GF-D8 (cell line): ENCODE measurements at places on chromosomes 3 and 15.
A peak's percentile ranks its signal among the peaks of the same experiment; 100 is the strongest.

GRCh38 chr15:40313531-40314398 lies 6.0 kb upstream of the PLCB2 start:
- peak; percentile 17 for DNase-seq

DNA sequence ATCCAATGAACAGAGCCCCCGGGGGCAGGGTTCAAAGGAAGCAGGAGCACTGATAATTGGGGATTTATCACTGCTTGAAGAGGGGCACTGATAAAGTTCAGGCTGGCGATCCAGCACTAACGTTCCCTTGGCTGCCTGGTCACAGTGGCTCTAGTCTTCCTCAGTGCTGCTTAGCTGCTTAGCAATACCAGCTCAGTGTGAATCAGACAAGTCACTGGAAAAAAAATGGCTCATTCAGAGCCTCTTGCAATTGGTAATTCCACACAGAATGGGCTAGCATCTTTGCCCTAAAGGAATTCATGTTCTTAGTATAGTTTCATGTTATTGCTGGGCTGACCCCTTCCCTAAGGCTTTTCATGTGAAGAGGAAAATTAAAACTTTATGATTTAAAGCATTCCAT lies 95.7 kb upstream of the SLC2A2 start:
- DNase-seq: no peak

- no peak for DNase-seq
These were observed 8.1 kb downstream of the ISG20 start for GRCh38 chr15:88646951-88647350.

DNA sequence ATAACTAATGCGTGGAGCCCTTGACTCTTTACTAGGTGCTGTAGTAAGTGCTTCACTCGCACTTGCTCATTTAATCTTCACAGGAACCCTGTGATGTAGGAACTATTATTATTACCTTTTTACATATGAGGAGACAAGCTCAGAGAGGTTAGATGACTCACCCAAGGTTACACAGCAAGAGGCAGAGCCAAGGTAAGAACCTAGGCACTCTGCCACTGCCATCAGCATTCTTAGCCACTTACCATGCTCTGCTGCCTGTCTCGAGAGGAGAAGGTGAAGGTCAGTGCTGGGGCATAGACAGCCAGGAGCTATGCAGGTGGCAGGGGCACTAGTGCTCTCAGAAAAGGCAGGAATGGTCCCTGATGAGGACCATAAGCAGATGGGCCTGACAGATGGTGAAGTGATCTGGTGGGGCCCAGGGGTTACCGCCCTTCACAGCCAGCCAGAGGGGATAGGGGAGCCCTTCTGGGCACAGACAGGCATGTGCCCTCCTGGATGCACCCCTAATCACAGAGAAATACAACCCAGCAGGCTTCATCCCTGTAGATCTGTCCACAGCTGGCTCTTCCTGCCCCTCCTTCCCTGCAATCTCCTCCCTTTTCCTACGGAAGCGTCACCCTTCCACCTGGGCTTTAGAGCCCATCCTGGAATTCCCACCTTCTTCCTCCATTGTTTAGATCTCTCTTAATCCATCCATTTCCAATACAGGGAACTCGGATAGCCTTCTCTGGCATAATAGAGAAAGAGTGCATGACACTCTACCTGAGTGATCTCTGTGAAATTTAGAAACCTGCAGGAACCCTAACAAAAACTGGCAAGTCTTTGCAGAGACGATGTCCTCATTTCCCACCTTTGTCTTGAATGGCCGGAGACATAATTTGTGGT lies 26.9 kb downstream of the ABTB1 start:
- DNase-seq: no peak

- no peak for DNase-seq
These were observed 213.5 kb upstream of the POU1F1 start for GRCh38 chr3:87489892-87490291.

DNA sequence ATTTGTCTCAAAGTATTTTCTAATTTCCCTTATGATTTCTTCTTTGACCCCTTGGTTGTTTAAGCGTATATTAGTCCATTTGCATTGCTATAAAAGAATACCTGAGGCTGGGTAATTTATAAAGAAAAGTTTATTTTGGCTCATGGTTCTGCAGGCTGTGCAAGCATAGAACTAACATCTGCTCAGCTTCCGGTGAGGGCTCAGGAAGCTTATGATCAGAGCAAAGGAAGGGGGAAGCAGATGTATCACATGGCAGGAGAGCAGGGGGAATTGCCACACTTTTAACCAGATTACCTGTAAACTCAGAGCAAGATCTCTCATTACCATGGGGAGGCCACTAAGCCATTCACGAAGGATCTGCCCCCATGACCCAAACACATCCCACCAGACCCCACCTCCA lies 148.2 kb downstream of the PDE8A start:
- no peak for DNase-seq

DNA sequence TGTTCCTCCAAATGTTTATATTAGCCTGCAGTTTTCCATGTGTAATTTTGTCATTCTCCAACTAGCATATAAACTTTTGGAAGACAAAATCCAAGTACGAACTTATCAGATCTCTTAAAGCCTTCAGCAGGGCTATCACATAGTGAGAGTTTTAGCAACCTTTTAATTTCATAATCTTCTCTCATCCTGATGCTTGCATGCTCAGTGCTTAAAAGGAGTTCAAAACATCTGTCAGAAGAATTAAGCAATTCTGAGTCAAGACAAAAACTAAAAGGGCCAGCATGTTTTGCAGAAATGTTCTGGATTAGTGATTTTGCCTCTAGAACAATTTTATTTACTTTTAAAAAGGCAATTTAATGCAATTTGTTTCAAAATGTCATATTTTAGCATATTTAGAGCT lies 73.4 kb upstream of the SLC2A2 start:
- DNase-seq: no peak

GRCh38 chr3:131738095-131738494 lies 235.3 kb upstream of the MRPL3 start:
- DNase-seq: no peak

DNA sequence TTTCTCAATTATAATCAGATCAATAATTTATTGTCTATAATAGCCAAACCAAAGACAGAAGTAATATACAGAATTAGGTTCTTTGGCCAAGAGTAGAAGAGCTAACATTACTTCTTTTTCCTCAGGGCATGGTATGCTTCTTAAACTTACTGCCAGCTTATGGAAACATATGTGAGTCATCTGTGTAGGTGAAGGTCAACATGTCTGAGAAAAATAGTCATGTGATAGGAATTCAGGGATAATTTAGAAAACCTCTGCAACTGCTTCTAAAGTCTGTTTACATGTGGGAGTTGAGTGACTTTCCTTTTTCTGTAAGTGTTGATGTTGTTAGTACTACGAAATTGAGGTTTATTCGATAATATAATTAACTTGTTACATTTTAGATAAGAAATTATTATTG lies 19.2 kb upstream of the MAP6D1 start:
- DNase-seq: no peak

DNA sequence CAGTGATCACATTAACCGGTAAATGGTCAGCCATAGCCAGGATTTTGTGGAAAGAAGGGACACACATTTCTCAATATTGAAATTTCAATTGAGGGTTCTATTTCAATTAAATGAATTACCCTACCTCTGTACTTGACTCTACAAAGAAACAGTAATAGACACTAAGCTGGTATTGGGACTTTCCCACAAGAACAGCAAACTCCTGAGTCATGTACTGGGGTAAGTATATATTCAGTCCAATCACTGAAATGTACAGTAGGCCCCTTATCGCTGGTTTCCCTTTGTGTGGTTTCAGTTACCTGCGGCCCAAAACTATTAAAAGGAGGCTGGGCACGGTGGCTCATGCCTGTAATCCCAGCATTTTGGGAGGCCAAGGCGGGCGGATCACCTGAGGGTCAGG lies 17.6 kb downstream of the ASB14 start:
- DNase-seq: no peak

- DNase-seq: no peak
These were observed 184.1 kb upstream of the TLE3 start for GRCh38 chr15:70281811-70282307.

- no peak for DNase-seq
These were observed 319.5 kb downstream of the THSD4 start for GRCh38 chr15:71434774-71435173.

GRCh38 chr3:65953301-65953812 lies 85.4 kb downstream of the MAGI1 start:
- DNase-seq: no peak

GRCh38 chr3:9399337-9399703 lies 1.9 kb downstream of the SETD5 start:
- no peak for DNase-seq

DNA sequence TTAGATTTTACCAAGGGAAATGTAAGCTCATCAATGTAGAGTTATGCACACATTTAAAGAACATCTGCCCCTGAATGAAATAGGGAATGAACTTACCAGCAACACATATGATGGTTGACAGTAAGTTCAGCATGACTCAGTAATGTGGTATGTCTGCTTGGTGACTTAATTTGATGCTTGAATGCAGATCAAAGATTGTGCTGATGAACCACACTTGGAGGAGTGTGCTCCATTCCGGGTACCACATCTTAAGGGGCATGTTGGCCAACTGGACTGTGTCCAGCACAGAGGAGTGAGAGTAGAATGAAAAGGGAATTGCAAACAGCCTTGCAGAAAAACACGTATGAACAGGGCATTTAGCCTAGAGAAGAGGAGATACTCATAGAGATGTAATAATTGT lies 171.0 kb upstream of the RARB start:
- no peak for DNase-seq

GRCh38 chr15:30922480-30923311 lies 19.0 kb downstream of the FAN1 start:
- no peak for DNase-seq

DNA sequence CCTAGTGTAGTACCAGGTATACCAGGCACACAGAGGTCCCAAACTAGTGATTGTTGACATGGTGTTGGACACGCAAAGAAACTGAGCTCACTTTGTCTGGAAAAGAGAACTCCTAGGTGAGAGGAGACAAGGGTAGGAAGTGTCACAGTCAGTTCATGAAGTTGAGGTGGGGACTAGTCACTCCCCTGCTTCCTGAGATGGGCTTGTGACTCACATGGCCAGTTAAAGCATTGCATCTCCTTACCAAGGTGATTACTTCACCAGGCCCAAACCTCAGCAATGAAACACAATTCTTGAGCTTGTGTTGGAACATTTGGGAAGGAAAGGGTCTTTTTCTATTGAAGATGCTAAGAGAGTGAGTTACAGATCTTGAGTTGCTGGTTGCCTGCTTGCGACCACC lies 49.2 kb upstream of the RAD18 start:
- DNase-seq: no peak

DNA sequence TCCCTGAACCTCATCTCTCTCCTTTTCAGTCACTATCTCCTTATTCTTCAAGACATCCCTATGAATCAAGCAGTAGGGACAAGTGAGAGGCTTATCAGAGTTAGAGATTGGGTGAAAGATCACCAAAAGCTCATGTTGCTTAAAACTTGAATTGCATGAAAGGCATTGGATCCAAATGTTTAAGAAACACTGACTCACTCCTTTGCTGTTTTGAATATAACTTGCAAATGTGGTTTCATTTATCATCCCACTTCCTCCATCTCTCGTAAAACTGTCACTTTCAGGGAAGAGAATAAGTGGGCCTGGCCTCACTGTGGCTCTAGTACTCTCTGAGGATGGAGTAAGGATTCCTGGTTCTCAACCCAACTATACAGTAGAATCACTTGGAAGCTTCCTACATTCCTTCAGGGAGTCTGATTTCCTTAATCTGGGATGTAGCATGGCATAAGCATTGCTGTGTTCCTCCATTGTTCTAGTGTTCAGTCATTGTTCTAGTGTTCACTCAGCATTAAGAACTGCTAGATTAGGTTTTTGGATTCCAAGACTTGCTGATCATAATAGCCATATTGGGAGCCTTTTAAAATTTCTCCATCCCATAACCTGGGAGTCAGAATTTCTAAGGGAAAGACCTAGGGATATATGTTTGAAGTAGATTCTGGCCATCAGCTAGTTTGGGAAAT lies 171.8 kb downstream of the TMEM108 start:
- no peak for DNase-seq

DNA sequence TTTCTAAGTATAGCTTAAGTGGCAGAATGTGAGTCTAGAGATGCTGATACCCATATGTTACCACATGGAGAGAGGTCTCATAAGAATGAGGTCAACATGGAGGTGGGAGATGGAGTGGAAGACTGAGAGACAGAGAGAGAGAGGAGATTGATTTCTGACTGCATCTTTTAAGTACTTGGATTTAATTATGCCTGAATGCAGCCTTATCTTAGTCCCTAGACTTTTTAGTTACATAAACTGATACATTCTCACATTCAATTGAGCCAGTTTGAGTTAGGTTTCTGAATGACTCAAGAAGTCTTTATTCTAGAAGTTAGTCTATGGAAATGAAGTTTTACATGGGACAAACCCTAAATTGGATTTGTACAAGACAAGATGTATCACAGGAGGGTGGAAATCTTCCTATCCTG lies 58.5 kb upstream of the TNFSF10 start:
- no peak for DNase-seq

- DNase-seq: no peak
These were observed 90.8 kb downstream of the NEO1 start for GRCh38 chr15:73142802-73143762.

DNA sequence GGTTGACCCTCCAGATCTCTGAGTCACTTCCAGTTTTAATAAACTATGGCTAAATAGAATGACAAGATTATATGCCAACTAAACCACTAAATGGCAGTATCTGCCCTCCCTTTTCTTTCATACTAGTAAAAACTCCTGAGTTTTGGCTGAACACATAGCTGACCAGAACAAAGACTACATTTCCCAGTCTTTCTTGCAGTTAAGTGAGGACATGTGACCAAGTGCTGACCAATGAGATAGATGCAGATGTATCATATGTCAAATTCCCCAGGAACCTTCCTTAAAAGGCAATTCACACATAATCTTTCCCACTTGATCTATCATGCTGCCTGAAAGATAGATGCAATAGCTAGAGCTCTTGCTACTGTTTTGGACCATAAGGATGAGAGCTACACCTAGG lies 191.3 kb downstream of the SHOX2 start:
- DNase-seq: no peak

DNA sequence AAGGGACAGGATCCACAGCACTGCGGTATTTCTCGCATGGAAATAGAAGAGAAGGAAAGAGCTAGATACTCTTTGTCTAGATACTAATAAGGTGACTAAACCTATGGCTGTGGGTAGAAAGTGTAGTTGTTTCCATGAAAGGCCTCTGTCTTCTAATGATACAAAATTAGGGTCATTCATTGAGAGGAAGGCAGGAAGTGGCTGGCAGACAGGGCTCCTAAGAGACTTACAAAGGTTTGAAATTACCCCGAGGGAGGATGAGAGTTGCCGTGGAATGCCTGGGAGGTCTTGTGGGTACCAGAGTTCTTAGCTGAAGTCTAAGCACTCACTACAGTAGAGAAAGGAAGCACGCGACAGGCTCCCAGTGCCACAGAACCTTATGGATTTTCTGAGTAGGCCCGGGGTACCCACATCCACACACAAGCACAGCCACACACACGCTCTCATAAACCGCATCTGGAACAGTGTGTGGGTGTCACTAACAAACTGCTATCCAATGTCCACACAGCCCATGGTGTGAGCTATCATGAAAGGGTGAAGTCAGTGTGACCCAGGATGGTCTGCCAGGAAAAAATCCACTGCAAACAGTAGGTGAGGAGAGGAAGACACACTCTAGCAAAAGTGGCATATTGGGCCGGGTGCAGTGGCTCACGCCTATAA lies 221.4 kb downstream of the FAM43A start:
- no peak for DNase-seq
